ENCODE measurements at places on chromosomes 2 and 18. TPM values are rescaled to one million over a fixed set of nuclear protein-coding genes. Genes with fewer than 3 reads are reported as not detected.

Gene OXER1
- total RNA-seq, result 1.9 TPM

DNA sequence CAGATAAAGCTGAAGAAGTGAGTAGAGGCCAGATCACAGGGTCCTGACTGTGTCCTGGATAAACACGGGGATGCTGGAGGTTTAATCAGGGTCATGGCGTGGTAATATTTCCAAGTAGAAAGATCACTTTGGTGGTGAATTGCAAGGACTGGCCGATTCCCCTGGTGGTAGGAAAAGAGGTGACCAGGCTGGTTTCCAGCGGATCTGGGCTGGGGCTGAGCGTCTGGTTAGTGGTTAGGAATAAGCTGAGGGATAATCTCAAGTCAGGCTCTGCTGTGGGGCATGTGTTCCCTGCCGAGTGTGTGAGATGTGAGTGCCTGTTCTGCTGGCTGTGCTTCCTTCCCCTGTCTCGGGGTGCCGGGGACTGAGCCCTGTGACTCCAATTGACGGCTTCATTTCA is 484.0 kb downstream of the TSN start:
- no peak for DNase-seq
- H3K27me3 ChIP-seq, result no peaks in the 10 kb centered on the region
- H3K4me1 ChIP-seq, result no peaks in the 10 kb centered on the region
- no peak overlapping the region for H3K27ac ChIP-seq

- H3K27ac ChIP-seq, result no peak overlapping the region
- DNase-seq, result no peak
- H3K27me3 ChIP-seq, result no peaks in the 10 kb centered on the region
- no peaks in the 10 kb centered on the region for H3K4me1 ChIP-seq
- no peak overlapping the region for H3K4me3 ChIP-seq
- no peaks in the 10 kb centered on the region for H3K36me3 ChIP-seq
Observed at GRCh38 chr2:223117533-223117932, 65.5 kb downstream of the KCNE4 start.

- peaks cover 17% of the 10 kb centered on the region for H3K36me3 ChIP-seq
- DNase-seq, result peak; percentile 90
- peaks cover 49% of the 10 kb centered on the region for H3K4me1 ChIP-seq
- peak within 1 kb of the TSS; percentile 92 for H3K27ac ChIP-seq
- H3K4me3 ChIP-seq, result peak within 1 kb of the TSS; percentile 64
- no peaks in the 10 kb centered on the region for H3K27me3 ChIP-seq
Observed at GRCh38 chr2:85577386-85578242, at the start of gene VAMP8. TSS of gene VAMP8 (plus strand) at chr2:85577586. CDS start at chr2:85577647, 61 bp downstream.
